OCI-M1 (cell line): ENCODE measurements at places on chromosomes 5 and 9.

DNA sequence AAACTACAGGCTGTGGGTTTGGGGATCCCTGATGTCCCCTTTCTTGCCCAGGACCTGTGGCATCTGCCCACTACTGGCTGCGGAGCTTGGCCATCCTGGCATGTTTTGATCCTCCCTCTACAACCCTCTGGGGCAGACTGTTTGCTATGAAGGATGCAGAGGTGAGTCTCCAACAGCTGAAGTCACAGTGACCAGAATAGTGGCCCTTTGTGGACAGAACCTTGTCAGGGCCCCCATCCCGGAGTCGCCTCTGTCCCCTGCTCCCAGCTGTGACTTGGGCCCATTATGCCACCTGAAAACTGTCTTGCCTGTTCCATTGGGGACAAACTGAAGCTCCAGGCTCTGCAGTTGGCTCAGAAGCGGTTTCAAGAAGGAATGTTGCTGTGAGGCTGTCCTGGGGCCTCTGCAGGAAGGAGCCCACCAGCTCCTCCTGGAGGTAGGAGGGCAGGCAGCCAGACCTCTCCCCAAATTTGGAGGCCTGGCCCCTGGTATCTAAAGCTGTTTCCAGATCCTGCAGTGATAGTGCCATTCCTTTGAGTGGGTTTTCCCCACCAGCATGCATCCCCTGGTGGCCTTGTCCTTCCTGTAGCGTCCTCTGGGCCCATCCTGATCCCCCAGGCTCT is 93.3 kb downstream of the BARX1 start:
- DNase-seq, result no peak

GRCh38 chr5:96478983-96479382 is 45.9 kb upstream of the PCSK1 start:
- DNase-seq, result no peak

DNA sequence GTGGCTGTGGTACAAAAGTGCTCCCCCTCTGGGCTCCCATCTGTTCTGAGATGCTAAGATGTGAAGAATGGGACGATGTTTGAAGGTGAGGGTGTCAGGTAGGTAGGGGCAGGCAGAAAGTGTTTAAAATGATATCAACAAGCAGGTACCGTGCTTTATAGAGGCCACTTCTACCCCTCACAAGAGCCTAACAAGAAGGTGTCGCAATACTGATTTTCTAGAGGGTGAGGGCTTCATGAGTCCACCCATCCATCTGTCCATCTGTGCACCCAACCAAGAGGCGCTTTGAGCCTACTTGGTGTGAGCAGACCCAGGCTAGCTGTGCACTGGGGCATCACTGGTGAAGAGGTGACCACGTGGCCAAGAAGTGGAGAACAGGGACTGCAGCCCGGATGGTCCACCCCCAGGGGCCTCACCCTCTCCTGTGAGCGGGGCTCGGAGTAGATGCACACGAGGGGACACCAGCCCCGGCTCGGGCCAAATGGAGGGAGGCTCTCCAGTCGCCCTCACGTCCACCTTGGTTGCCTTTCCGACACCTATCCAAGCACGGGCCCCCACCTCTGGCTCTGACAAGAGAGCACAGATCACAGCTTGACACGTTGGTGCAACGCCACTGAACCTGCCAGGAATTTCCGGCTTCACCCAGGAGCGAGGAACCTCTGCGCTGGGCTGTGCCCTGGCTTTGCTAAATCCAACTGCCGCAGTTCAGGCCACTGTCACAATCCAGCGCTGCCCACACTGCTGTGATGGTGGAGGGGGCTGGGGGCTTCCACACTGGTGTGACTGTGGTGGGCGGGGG is 34.5 kb downstream of the CRB2 start:
- no peak for DNase-seq

DNA sequence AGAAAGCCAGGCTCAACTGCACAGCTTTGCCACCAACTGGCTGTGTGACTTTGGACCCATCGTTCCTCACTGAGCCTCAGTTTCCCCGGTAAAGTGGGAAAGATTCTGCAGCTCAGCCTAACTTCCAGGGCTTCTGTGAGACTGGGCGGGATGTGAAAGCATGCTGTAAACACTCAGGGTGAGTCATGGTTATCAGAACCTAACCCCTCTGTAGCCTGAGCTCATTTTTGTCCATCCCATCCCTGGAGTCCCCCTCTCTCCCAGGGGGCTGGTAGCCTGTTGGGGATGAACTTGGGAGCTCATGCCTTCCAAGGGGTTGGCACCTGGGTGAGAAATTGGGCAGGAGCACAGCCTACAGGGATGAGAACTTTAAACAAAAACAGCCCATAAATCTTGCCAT is 2.3 kb downstream of the CCDC69 start:
- no peak for DNase-seq

DNA sequence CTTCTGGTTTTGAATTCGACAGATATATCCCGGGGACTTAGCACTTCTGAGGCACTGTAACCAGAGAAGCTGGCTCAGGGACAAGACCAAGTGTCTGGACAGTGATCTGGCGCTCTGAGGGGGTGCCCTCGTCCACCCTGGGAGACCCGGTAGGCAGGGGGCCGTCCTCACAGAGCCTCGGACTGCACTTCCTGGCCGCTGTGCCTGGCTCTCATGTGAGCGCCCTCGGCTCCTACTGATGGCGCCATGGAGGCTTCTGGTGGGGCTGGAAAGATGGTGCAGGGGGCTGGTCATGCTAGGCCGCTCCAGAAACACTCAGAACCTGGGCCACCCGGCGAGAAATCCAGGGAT is 18.8 kb upstream of the SLC6A3 start:
- no peak for DNase-seq

DNA sequence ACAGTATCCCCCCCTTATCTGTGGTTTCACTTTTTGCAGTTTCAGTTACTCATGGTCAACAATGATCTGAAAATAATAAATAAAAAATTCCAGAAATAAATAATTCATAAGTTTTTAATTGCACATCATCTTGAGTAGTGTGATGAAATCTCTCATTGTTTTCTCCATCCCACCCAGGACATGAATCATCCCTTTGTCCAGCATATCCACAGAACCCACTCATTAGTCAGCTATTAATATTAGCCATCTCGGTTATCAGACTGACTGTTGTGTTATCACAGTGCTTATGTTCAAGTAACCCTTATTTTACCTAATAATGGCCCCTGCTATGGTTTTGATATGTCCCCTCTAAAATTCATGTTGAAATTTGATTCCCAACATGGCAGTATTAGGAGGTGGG is 40.7 kb downstream of the FAM114A2 start:
- no peak for DNase-seq

- DNase-seq, result no peak
Observed at GRCh38 chr9:91025856-91026255, 224.2 kb downstream of the SYK start.

GRCh38 chr5:112860929-112861637 is at the start of gene SRP19:
TSS of gene SRP19 (plus strand) at chr5:112861287. CDS start at chr5:112861377, 90 bp downstream.
- DNase-seq, result peak; percentile 97

DNA sequence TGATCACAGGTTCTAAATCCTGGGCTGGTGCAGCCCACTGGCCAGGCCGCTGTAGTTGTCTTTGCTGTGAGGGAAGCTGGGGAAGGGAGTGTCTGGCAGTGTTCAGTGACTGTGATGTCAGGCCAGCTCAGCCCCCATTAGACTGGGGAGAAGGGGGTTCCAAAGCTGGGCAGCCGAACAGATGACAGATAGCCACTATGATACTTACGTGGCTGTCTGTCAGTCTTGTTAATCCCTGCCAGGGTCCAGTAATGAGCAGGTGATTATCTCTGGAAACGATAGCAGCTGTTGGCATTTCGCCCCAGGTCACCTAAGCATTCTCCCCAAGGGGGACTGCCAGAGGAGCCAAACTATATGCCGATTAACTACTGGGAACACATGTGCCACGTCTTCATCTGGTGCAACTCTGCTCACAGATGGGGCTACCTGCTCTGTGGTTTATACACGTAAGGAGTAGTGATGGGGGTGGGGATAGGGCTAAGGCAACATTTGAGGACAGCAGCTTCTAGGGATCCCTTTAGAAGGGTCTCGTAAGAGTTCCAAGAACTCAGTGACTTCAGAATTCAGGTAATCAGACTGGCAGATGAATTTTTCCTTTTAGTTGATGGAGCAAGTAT is 396.3 kb downstream of the KDM4C start:
- no peak for DNase-seq

DNA sequence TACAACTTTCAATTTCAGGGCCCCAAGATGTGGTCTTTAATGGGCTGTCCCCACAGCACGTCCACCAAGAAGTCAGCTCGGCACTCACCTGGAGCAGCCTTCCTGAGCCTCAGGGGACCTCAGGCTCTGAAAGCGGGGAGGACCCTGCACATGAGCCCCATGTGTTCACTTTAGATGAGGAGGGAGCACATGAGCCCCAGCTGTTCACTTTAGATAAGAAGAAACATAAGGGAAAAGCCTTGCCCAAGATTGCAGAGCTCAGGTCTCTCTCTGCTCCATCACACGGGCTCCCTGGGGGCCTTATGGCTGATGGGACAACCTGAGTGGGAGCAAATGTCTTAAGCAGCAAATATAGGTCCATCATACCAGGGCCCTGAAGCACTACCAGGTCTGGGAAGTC is 56.4 kb downstream of the NIPSNAP3B start:
- DNase-seq, result peak; percentile 15

DNA sequence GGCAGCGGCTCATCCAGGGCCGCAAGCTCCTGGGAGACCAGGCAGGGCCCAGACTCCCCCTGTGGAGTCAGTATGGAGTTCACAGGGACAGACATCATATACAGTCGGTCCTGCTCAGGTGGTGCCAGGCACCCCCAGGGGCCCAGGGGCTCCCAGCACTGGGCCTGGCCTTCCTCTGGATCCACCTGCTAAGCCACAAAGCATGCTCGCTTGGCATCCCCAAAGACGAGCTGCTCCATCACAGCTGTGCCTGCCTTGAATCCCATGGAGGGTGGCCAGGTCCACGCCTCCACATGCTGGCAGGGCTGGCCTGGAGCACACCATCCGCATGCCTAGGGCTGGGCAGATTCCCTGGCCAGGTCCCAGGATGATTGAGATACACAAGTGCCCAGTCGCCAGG is 4.6 kb downstream of the BICD2 start:
- DNase-seq, result no peak

DNA sequence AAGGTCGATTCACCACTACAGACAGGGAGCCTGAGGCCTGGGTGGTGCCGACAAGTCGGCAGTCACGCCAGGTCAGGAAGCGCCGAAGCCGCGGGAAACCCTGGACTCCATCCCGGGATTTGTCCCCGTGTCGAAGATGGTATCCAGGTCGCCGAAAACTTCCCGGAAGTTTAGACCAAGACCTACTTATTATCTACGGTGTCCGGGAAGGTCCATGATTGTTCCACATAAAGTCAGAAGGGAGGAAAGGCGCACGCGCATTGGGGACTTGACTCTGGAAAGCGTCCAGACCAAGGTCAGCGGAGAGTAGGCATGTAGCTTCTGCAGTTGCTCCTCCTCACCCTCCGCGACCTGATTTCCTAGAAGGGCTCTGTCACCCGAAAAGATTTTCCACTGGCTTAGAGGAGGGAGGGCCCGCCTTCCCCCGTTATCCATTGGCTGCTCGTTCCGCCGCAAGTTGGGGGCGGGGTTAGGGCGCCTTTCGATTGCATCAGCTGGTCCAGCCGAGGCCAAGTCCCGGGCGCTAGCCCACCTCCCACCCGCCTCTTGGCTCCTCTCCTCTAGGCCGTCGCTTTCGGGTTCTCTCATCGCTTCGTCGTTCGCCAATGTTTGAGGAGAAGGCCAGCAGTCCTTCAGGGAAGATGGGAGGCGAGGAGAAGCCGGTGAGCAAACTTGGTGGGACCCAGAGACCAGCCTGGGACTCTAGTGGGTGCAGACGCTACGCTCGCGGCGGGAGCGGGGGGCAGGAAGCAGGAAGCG is at the start of gene TARS1:
Gene TARS1 (plus strand): TSS at position 484 of the 759 bp plus-strand sequence. CDS start 122 bp downstream, at position 606.
- peak; percentile 99 for DNase-seq

DNA sequence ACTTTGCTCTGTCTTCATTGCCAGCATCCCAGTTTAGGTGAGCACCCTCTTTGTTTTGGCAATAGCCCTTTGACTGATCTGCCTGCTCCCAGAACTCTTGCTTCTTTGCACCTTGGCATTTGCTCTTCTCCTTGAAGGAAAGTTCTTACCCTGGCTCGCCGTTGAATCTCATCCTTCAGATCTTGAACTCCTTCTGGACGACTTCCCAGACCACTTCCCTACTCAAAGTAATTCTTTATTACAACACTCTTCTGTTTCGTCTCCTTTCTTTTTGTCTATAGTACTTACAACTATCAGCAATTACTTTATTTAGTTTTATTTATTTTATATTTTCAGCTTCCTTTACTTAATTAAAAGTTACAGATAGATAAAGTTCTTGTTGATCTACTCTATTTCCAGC is 1510.1 kb downstream of the MAT2B start:
- DNase-seq, result no peak

- no peak for DNase-seq
Observed at GRCh38 chr5:167819406-167819805, 472.0 kb upstream of the WWC1 start.

GRCh38 chr5:58491216-58491892 is at the start of gene GAPT:
TSS of gene GAPT (plus strand) at chr5:58491435. CDS start at chr5:58494537, 3,102 bp downstream.
- DNase-seq, result peak; percentile 88

DNA sequence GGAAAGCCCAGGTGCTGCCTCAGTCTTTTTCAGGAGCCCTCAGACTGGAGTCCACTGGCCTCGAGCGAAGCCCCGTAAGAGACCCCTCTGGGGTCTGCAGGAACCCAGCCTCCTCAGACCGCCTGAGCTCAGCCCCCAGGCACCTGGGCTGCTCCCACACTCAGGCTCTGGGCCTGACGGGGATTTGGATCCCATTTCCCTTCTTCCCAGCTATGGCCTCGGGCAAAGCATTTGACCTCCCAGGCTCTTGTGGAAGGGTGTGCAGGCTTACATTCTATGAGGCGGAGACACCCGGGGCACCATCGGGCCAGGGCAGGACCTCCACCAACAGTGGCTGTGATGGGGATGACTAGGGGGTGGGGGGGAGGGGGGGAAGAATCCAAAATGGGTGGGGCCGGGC is 4.5 kb downstream of the AGPAT2 start:
- DNase-seq, result no peak

GRCh38 chr9:20898885-20899554 is 132.4 kb downstream of the HACD4 start:
- peak; percentile 1 for DNase-seq

GRCh38 chr5:393846-394275 is 49.1 kb upstream of the EXOC3 start:
- DNase-seq, result no peak

DNA sequence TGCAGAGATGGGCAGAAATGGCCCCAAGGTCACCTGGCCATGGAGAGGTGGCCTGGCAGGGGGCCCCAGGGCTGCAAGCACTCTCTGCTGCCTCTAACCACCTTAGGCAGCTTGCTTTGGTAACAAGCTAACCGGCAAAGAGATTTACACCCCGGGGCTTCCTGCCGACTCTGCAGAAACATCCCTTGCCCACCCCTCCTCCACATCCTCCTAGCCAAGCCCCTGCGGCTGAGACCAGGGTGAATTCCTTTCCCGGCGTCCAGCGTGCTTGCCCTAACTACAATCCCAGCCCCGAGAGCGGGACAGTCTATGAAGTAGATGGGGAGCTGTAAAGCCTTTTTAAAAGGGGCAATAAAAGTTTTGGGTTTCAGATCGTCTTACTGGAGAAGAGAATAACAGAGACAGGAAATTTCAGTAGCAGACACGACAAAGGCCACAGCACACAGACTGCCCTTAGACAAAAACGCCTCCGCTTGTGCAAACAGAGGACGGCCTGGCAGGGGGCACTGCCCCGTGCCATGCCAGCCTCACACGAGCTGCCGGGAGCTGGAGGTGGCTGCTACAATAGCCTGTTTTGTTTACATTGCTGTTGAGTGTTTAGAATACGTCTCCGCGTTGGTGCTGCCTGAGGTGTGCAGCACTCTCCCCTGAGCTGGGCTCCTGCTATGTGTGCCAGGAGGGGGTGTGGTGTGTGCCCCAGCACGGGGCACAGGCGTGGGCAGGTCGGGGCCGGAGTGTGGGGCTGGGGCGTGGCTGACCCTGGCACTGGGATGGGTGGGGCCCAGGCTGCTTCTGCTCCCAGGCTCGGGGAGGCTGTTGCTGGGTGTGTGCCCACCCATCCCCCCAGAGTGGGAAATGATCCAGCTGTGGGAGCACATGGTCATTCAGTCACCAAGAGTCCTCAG is 15.3 kb downstream of the MYMK start:
- DNase-seq, result no peak
